Prostate gland (tissue), 2 donors: ENCODE measurements at places on chromosomes 5 and 9. TPM values are rescaled to one million over a fixed set of nuclear protein-coding genes. Genes with fewer than 3 reads are reported as not detected.

SPINK7 gene
- total RNA-seq, result not detected

SLC4A9 gene
- total RNA-seq, result not detected

C5orf34 gene
- 4.5 TPM for total RNA-seq

TRPM3 gene
- total RNA-seq, result 18.7 TPM

SLC25A2 gene
- 0.23 TPM for total RNA-seq

ZNF608 gene
- 25.3 TPM for total RNA-seq

CNTNAP3 gene
- total RNA-seq, result 8.3 TPM

TEX48 gene
- total RNA-seq, result not detected

SLC1A3 gene
- total RNA-seq, result 10.5 TPM

UBQLN1 gene
- 155 TPM for total RNA-seq

DNA sequence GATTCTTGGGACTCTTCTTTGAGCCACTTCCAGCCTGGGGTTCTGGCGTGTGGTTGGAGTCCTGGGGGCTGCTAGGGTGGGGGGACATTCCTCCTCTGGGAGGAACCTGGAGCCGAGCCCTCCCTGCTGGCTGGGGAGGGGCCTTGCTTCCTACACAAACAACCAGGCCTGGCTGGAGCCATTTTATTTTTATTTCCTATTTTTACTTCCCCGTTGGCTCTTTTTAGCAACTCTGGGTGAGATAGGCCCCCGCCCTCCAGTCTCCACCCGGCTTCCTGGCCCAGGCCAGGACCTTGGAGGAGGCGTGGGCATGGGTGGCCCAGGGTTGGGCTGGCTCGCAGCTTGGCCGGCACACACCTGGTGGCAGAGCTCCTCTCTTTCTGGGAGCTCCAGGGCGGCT lies 15.1 kb downstream of the RXRA start:
- peak overlapping the region; percentile 14 for H3K27ac ChIP-seq
- H3K4me1 ChIP-seq, result peaks cover 30% of the 10 kb centered on the region
- no peaks in the 10 kb centered on the region for H3K36me3 ChIP-seq
- H3K4me3 ChIP-seq, result no peak overlapping the region

DNA sequence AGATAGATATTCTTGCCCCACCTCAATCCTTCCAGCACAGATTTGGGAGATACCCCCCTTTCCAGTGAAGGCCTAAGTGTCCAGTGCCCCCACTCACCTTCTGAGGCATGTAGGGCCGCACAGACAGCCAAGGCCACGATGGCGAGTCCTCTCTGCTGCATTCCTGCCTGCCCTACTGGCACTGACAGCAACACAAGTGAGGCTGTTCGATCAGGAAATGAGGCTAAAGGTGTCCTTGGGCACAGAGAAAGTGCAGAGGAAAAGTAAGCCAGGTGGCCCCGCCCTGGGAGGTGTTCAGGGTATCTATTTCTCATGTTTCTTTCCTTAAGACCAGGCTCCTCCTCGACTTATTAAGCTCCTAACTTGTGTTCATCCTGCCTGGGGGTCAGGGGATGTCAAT lies at the start of gene CCL28:
TSS of gene CCL28 (minus strand) at position 236 of the 400 bp plus-strand sequence. CDS start at position 161, 75 bp downstream.
- H3K36me3 ChIP-seq, result no peaks in the 10 kb centered on the region
- no peak within 1 kb of the TSS for H3K4me3 ChIP-seq
- no peaks in the 10 kb centered on the region for H3K27me3 ChIP-seq
- no peaks in the 10 kb centered on the region for H3K4me1 ChIP-seq
- no peak within 1 kb of the TSS for H3K27ac ChIP-seq

GRCh38 chr9:13266167-13266566 lies 13.3 kb downstream of the MPDZ start:
- no peak overlapping the region for H3K4me3 ChIP-seq
- H3K36me3 ChIP-seq, result no peaks in the 10 kb centered on the region
- H3K4me1 ChIP-seq, result no peaks in the 10 kb centered on the region

DNA sequence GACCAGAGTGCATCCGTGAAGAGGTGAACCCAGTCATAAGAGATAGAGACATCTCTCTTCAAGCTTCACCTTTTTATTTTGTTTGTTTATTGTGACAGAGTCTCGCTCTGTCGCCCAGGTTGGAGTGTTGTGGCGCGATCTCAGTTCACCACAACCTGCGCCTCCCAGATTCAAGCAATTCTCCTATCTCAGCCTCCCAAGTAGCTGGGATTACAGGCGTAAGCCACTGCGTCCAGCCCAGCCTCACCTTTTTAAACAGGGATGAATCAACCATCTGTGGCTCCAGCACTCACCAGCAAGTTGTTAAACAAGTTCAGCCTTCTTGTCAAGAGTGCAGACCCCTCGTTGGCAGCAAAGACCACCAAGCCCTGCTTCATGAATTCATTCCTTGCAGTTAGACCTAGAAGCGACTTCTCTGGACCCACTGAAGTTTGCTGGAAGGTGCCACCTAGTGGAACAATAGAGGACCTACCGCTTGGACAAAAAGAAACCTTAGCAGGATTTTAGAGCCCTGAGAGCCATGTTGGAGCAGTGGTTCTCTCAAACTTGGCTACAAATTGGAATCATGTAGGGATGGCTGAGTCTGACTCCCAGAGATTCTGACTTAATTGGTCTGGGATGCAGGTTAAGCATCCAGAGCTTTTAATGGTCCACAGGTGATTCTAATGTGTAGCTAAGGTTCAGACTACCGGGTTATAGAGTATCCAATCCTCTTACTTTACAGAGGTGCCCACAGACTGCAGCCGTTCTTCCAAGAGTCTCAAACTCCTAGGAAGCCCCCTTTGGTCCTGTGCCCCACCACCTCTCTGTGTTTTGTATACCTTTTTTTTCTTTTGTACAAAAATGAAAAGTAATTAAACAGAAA lies 10.5 kb upstream of the GALNT10 start:
- DNase-seq, result peak; percentile 48
- no peaks in the 10 kb centered on the region for H3K27me3 ChIP-seq
- H3K4me3 ChIP-seq, result no peak overlapping the region
- H3K27ac ChIP-seq, result no peak overlapping the region
- no peaks in the 10 kb centered on the region for H3K4me1 ChIP-seq

- H3K4me1 ChIP-seq, result no peaks in the 10 kb centered on the region
- H3K27me3 ChIP-seq, result no peaks in the 10 kb centered on the region
- no peak for DNase-seq
- H3K4me3 ChIP-seq, result no peak overlapping the region
These were observed 42.6 kb downstream of the ZDHHC21 start for GRCh38 chr9:14650596-14650995.

GRCh38 chr5:175691761-175692160 lies 33.9 kb downstream of the HRH2 start:
- peak overlapping the region; percentile 11 for H3K27ac ChIP-seq
- H3K27me3 ChIP-seq, result peaks cover 4% of the 10 kb centered on the region
- no peak overlapping the region for H3K4me3 ChIP-seq
- H3K36me3 ChIP-seq, result no peaks in the 10 kb centered on the region
- no peak for DNase-seq
- no peaks in the 10 kb centered on the region for H3K4me1 ChIP-seq

DNA sequence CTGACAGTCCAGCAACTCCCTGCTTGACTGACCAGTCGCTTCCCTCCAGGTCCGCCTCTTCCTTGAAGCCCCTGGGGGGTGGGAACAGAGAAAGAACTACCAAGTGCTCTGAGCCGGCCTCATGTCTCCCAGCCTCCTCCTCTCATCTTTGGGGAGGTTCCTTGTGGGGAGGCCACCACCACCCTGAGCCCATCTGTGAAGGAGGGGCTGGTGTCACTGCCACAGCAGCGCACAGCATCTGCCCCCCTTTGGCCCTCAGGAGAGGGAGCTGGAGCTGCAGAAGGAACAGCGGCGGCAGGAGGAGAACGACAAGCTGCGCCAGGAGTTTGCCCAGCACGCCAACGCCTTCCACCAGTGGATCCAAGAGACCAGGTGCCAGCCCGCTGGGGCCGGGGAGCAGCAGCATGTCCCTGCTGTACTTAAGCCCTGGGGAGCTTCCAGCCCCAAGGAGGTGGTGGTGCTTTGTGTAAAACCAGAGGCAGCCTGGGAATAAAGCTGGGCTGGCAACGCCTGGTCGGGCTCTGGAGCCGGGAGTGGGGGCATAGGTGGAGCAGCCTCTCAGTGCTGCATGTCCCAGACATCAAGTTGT lies 29.4 kb downstream of the DYNC2I2 start:
- no peak overlapping the region for H3K27ac ChIP-seq
- no peak overlapping the region for H3K4me3 ChIP-seq
- no peak for DNase-seq
- no peaks in the 10 kb centered on the region for H3K4me1 ChIP-seq

DNA sequence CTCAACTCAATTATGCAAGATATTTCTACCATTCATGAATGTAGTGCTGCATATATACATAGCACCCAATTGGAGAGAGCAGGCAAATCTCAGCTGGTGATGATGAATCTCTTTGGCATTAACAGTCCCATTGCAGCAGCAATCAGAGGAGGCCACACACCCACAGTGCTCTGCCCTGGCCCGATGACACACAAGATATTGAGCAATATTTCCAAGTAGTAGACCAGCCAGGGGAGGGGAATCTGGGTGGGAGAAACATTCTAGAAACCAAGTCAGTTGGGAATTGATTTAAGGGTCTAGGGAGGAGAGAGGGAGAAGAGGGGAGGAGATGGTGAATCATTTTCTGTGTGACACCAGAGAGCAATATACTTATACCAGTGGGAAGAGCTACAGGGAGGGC lies 14.9 kb upstream of the C5orf63 start:
- no peaks in the 10 kb centered on the region for H3K36me3 ChIP-seq
- H3K4me3 ChIP-seq, result no peak overlapping the region
- H3K4me1 ChIP-seq, result no peaks in the 10 kb centered on the region
- H3K27ac ChIP-seq, result no peak overlapping the region
- DNase-seq, result no peak

DNA sequence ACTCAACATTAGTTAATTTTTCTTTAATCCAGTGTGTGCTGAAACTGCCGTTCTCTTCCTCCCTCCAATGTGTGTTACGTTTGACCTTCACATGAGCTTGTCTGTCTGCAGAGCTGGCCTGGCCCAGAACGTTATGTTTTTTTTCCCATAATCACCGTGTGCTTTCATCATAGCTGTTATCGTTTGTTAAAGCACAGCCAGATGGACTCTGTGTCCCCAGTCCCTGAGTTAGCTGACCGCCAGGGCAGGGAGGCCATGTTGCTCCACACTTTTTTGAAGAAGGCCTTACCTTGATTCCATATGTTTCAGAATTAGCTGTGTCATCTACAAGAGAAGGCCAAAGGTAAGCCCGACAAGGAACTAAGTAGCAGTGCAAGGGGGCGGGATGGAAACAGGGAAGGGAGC lies 55.7 kb downstream of the HSD17B3 start:
- H3K4me1 ChIP-seq, result no peaks in the 10 kb centered on the region
- H3K4me3 ChIP-seq, result no peak overlapping the region
- DNase-seq, result no peak
- H3K36me3 ChIP-seq, result no peaks in the 10 kb centered on the region
- H3K27ac ChIP-seq, result no peak overlapping the region

GRCh38 chr9:89791754-89792153 lies 186.9 kb downstream of the GADD45G start:
- no peak overlapping the region for H3K4me3 ChIP-seq
- H3K4me1 ChIP-seq, result no peaks in the 10 kb centered on the region
- H3K36me3 ChIP-seq, result no peaks in the 10 kb centered on the region
- no peak for DNase-seq

- no peaks in the 10 kb centered on the region for H3K27me3 ChIP-seq
- no peaks in the 10 kb centered on the region for H3K4me1 ChIP-seq
- no peak overlapping the region for H3K4me3 ChIP-seq
- H3K36me3 ChIP-seq, result no peaks in the 10 kb centered on the region
- peak; percentile 43 for DNase-seq
These were observed 127.5 kb upstream of the WWC1 start for GRCh38 chr5:168163966-168164365.

GRCh38 chr5:21181609-21182125 lies 1193.7 kb upstream of the CDH18 start:
- H3K4me3 ChIP-seq, result no peak overlapping the region
- no peaks in the 10 kb centered on the region for H3K36me3 ChIP-seq
- no peak overlapping the region for H3K27ac ChIP-seq
- no peaks in the 10 kb centered on the region for H3K27me3 ChIP-seq
- DNase-seq, result no peak

DNA sequence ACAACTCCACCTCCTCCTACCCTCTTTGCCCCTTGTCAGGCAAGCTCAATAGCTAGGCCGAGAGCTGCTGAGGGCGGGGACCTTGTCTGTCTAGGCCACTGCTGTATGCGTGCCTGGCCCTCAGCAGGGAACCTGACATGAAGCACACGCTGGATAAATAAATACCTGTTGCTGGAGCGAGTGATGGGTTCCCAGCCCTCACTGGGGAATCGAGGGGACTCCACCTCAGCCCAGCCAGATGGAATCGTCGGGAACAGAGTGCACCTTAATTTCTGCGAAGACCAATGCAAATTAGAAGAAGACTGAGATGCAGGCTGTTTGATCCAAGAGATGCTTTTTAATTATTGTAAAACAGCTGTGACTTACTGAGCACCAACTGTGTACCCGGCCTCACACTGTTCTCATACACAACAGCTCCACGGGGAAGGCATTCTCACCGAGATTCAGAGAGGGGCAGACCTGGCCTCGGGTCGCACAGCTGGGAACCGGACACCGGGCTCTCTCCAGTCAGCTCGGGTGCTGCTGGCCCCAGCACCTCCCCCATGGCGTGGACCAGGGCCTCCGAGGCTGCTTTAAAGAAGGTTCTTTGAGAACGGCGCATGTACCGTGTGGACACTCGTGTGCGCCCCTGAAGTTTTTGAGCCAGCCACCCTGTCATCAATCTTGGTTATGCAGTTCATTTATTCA lies 109.7 kb upstream of the IER5L start:
- no peak for DNase-seq
- H3K36me3 ChIP-seq, result no peaks in the 10 kb centered on the region
- no peak overlapping the region for H3K4me3 ChIP-seq
- H3K27ac ChIP-seq, result no peak overlapping the region
- no peaks in the 10 kb centered on the region for H3K27me3 ChIP-seq

- no peak overlapping the region for H3K4me3 ChIP-seq
- no peaks in the 10 kb centered on the region for H3K4me1 ChIP-seq
These were observed 4.4 kb upstream of the FER start for GRCh38 chr5:108743319-108743718.

DNA sequence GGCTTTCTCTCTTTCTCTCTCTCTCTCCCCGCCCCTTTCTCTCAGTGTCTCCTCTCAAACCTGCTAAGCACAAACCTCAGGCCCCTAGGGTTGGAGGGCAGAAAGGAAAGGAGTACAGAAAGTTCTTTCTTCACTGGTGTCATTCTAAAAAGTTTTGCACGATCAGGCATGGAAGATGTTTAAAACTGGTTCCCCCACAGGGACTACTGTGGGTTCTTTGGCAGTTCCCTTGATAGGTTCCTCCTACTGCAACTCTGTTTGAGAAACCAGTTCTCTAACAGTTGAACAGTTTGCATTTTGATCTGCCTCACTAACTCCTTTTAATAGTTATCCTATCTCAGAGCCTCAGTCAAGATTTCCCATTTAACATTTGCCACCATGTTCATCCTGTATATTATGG lies 82.9 kb downstream of the CDO1 start:
- H3K36me3 ChIP-seq, result no peaks in the 10 kb centered on the region
- H3K4me3 ChIP-seq, result no peak overlapping the region
- H3K4me1 ChIP-seq, result no peaks in the 10 kb centered on the region
- no peaks in the 10 kb centered on the region for H3K27me3 ChIP-seq

- H3K27me3 ChIP-seq, result no peaks in the 10 kb centered on the region
- H3K4me1 ChIP-seq, result no peaks in the 10 kb centered on the region
- H3K4me3 ChIP-seq, result no peak overlapping the region
- no peaks in the 10 kb centered on the region for H3K36me3 ChIP-seq
- H3K27ac ChIP-seq, result no peak overlapping the region
These were observed 382.6 kb upstream of the DAP start for GRCh38 chr5:11143456-11144267.

- H3K27me3 ChIP-seq, result no peaks in the 10 kb centered on the region
- H3K36me3 ChIP-seq, result no peaks in the 10 kb centered on the region
- no peak for DNase-seq
- H3K27ac ChIP-seq, result peak overlapping the region; percentile 93
These were observed 586 bp downstream of the HMGXB3 start for GRCh38 chr5:150000990-150001659.
